ENCODE measurements at places on chromosomes 1 and 21.

GRCh38 chr1:165873481-165873880, 46.1 kb downstream of the UCK2 start:
- H3K4me3 ChIP-seq: no peak overlapping the region
- H3K27me3 ChIP-seq: no peaks in the 10 kb centered on the region
- H3K27ac ChIP-seq: no peak overlapping the region
- no peaks in the 10 kb centered on the region for H3K4me1 ChIP-seq
- no peaks in the 10 kb centered on the region for H3K36me3 ChIP-seq

GRCh38 chr1:181127898-181128453, 39.5 kb downstream of the IER5 start:
- no peaks in the 10 kb centered on the region for H3K27me3 ChIP-seq
- H3K36me3 ChIP-seq: no peaks in the 10 kb centered on the region
- no peak overlapping the region for H3K4me3 ChIP-seq
- peaks cover 43% of the 10 kb centered on the region for H3K4me1 ChIP-seq

DNA sequence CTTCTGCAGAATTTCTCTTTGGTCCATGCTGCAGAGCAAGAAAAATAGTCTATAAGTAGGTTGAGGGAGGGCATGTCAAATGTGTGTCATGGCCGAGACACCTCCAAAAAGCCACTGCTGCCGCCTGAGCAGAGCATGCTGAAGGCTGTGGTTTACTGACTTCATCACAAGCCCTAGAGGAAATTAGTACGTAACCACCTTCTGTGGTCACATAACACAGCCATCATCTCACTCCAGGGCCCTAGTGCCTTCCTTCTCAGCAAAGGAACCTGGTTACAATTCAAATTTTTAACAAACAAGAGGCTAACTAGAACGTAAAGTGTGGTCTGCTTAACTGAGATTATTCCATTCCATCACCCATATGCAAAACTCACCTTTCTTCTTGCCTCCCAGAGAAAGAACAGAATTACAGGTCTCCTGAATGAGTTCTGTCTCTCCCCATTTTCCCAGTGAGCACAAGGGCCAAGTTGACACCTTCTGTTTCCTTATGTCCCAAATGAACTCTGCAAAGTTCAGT, at the start of gene PTPN22:
TSS of gene PTPN22 (minus strand) at position 116 of the 517 bp plus-strand sequence.
- peak within 1 kb of the TSS; percentile 36 for H3K27ac ChIP-seq
- H3K4me1 ChIP-seq: no peaks in the 10 kb centered on the region
- no peak for DNase-seq
- H3K36me3 ChIP-seq: no peaks in the 10 kb centered on the region
- no peak within 1 kb of the TSS for H3K4me3 ChIP-seq
- H3K27me3 ChIP-seq: no peaks in the 10 kb centered on the region

DNA sequence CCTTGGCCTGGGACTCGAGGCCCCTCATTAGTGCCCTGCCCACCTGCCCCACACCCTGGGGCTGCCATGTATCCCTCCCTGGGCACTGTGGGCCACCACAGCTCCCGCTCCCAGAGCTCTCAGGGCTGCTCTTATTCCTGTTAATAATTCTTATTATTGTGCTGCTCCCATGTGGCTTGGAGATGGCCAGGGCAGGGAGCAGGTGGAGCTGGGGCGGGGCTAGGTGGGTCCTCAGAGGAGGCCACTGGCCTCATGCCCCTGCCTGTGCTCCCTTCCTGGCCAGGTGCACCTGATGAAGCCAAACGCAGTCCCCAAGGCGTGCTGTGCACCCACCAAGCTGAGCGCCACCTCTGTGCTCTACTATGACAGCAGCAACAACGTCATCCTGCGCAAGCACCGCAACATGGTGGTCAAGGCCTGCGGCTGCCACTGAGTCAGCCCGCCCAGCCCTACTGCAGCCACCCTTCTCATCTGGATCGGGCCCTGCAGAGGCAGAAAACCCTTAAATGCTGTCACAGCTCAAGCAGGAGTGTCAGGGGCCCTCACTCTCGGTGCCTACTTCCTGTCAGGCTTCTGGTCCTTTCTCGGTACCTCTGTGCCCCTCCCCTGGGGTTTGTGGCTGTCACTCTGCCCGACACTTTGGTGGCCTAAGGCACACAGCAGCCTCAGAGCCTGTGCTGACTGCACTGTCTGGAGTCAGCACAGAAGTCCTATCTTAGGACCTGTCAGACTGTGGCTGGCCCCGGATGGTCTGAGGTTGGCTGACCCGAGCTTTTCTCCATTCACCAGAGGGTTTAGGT, 34.1 kb downstream of the BMP8A start:
- no peaks in the 10 kb centered on the region for H3K4me1 ChIP-seq
- H3K27me3 ChIP-seq: no peaks in the 10 kb centered on the region
- H3K4me3 ChIP-seq: no peak overlapping the region
- H3K27ac ChIP-seq: peak overlapping the region; percentile 69
- DNase-seq: no peak

- H3K36me3 ChIP-seq: no peaks in the 10 kb centered on the region
- H3K27me3 ChIP-seq: no peaks in the 10 kb centered on the region
- peaks cover 28% of the 10 kb centered on the region for H3K4me1 ChIP-seq
- H3K4me3 ChIP-seq: no peak overlapping the region
Measured at GRCh38 chr1:180646547-180646946, 14.7 kb downstream of the XPR1 start.

Measured in right atrium auricular region (tissue), 2 donors.